Stimulated activated CD4-positive, alpha-beta T cell treated with anti-CD3 and anti-CD28 coated beads, Interleukin-12 subunit alpha, Interleukin-12 subunit beta, amount 100 ng/mL, for 24 hours (primary cell): ENCODE measurements at places on chromosomes 3 and 15.

GRCh38 chr3:83039422-83039821 is 1278.0 kb upstream of the GBE1 start:
- no peak for DNase-seq

- DNase-seq, result no peak
These were observed 169.5 kb downstream of the PLD1 start for GRCh38 chr3:171640520-171641412.

GRCh38 chr3:127738192-127738840 is 65.6 kb downstream of the ABTB1 start:
- DNase-seq, result no peak

- DNase-seq, result no peak
These were observed 141.5 kb downstream of the USP13 start for GRCh38 chr3:179794355-179794754.

GRCh38 chr3:4546346-4547178 is 53.4 kb downstream of the ITPR1 start:
- no peak for DNase-seq

DNA sequence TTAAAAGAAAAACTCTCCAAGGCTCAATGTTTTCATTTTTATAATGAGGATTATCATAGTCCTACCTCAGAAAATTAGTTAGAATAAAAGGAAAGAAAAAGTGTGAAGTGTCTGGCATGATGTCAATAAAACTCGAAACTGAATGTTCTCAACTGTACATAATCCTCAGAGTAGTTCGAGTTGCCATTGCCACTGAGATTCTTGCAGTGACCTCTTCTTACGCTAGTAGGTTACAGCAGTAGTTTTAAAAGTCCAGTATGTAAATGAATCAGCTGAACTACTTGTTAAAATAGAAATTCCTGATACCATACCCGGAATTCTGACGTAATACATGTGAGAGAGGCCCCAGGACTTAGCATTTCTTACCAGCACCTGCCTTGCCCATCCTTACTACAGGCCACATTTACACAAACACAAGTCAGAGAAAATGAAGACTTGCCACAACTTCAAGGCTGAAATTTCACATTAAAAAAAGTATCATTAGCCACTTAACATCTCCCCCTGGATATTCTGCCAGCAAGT is 502.6 kb downstream of the FGF12 start:
- DNase-seq, result no peak

GRCh38 chr3:101695779-101696372 is 9.4 kb upstream of the RPL24 start:
- no peak for DNase-seq

- DNase-seq, result no peak
These were observed 1013.6 kb downstream of the ROBO1 start for GRCh38 chr3:78754066-78754743.

DNA sequence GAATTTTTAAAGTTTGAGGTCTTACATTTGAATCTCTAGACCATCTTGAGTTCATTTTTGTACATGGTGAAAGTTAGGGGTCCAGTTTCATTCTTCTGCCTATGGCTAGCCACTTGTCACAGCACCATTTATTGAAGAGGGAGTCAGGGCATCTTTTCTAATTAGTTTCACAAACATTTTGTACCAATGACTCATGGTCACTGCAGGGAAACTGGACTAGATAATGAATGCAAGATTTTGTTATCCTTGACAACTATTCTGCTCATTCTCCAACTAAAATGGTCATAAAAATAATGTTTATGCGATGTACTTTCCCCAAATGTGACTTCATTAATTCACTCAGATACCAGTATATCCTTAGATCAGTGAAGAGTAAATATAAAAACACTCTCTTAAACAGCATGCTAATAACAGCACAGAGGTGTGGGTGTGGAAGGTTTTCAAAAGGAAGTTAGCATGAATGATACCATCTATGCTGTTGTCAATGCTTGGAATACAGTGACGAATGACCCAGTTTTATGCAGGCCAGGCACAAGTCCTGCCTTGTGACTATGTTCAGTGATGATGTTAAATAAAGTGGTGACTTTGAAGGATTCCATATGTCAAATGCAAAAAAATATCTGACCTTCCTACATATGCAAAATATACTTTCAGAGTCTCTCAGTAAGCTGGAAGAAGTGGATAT is 314.9 kb upstream of the TMCO5A start:
- no peak for DNase-seq

DNA sequence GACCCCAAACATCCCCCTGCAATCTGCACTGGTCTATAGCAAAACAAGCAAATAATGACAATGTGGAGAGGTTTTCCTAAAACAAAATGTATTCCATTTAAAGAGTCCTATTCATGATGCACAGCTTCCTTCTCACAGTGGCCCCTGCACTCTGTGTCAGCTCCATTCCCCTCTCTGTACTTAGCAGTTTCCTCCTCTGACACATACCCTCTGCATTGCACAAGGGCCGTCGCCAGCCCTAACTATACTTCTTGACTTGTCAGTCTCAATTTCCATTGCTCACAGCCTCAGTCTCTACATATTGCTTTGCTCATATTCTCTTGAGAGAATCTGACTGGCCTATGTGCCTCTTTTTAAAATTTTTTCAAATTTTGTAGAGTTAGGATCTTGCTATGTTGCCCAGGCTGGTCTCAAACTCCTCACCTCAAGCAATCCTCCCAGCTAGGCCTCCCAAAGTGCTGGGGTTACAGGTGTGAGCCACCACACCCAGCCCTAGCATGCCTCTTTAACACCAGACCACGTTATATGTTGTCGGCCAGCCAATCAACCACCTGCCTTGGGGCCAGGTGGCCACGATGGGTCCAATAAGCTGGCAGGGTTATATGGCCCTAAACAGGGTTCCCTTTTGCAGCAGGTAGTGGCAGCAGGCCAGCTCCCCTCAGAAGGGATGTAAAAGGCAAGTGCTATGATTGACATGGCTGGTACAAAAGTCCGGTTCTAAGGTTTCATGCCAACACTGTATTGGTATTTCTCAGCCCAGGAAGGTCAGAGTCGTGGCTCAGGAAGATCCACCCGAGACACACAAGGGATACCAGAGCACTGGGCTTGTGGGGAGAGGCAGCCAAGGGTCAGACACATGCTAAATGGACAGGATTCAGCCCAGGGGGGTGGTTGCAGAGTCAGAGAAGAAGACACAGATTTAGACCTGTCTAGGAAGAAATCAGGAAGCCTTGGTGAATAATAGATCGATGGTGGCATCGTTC is 59.0 kb upstream of the SMAD3 start:
- DNase-seq, result no peak

DNA sequence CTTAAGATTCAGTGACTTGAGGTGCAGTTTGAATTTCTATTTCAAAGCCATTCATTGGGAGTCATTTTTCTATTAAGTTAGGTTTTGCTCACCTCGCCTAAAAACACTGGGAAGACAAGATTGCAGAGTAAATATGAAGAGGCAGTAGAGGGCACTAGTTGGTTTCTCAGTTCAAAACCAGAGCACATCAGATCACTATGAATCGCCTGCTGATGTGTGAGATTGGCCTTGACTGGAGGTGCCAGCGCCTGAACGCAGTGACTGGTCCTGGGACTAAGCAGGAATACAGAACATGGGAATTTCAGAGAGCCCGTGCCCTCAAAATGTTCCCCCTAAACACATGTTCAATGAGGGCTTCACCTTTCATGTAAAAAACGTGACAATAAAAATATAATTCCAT is 229.0 kb downstream of the ITPR1 start:
- no peak for DNase-seq

DNA sequence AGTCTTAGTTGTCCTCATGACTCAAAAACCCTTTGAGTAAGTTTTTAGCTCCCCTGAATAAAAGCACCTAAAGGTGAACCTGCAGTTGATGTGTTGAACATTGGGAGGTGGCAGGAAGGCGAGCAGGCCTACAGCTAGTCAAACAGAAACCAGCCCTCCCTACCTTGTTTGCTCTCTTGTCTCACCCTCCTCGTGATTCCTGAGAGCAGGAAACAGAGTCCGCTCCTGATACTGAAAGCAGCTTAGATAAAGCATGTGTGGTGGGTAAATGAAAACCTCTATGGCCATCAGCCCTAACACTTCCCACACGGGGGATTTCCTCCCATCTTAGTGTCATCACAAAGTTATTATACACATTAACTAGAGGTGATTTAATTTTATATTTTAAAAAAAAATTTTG is 21.8 kb upstream of the CLDN18 start:
- DNase-seq, result no peak

DNA sequence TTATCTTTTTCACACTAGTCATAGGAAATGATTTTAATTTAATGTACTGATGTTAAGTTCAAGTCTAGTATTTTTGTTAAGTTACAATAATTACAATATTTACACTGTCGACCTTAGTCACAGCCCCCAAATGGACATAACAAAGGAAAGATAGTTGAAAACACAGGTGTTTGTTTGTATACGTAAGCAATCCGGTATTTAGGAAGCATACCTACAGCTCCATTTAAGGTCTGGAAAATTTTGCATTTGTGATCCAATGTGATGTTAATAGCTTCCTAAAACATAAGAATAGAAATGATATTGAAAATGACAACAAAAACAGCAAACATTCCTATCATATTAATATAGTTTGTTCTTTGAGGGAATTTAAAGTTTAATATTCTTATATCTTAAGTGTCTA is 56.9 kb downstream of the PLOD2 start:
- DNase-seq, result no peak

- DNase-seq, result peak; percentile 18
These were observed 99.5 kb upstream of the FAM98B start for GRCh38 chr15:38354315-38354929.

GRCh38 chr15:88658070-88658965 is 19.5 kb downstream of the ISG20 start:
- no peak for DNase-seq

DNA sequence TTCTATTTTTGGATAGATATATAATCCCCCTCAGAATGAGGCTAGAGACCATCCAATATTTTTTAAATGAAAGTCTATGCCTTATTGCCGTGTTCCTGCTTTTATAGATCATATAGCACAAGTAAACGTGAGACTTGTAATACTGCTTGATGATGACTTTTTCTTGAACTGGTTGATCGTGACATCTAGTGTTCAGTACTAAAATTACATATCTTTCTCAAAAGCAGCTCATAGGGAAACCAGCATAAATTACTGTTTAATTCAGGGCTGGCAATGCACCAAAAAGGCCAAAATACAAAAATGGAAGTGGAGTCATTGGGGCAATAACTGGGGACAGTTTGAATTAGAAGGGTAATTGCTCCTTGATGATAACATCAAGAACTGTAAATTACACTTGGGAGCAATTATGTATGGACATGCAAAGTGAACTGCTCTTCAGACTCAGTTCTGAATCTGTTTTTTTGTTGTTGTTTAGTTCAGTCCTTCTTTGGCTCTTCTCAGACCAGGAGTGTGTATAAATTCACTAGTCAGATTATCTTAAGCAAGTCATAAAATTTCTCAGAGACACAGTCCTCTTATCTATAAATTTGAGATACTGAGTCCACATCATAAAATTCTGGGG is 325.3 kb downstream of the THSD4 start:
- DNase-seq, result no peak

DNA sequence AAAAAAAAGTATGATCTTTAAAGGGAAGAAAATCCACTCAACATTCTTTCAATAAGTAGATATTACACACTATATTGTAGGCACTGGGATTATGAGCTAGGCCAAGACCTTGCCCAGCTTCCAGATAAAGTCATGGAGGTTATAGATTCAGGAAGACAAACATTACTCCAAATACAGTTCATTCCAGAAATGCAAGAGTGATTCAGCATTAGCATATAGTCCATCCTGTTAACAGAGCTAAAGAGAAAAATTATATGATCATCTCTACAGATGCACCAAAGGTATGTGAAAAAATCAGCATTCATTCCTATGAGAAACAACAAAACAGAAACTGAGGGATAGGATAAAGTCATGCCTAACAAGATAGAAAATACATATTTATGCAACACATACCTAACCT is 42.1 kb upstream of the NSMCE3 start:
- DNase-seq, result no peak

DNA sequence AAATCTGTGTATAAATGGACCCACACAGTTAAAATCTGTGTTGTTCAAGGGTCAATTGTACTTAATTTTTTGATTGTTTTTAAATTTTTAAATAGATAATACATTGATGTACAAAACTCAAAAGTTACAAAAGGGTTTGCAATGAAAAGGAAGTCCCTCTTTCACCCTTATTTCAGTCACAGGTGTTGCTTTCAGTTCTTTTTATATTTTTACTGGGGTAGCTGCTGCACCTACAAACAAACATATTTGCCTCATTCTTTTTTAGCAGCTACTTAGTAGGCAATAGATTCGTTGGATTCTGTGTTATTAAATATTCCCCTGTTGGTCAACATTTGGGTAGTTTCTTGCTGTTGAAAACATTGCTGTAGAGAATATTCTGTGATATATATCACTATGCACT is 44.4 kb downstream of the PIAS1 start:
- DNase-seq, result no peak

- no peak for DNase-seq
These were observed 8.4 kb downstream of the MORC1 start for GRCh38 chr3:109109574-109109973.

DNA sequence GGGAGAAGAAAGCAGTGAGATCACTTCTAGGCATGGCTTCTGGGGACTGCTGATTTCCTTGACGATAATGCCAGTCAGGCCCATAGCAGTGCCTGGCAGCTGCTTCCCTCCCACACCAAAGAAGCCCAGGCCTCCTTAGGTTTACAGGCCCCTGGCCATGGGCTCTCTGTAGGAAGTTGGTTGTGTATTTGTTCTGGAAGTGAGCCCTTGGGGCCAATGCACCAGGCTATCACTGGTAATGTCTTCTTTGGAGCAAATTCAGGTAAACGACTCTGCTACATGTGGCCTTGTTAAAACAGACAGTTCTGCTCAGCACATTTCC is 89.3 kb downstream of the CCNL1 start:
- DNase-seq, result no peak

DNA sequence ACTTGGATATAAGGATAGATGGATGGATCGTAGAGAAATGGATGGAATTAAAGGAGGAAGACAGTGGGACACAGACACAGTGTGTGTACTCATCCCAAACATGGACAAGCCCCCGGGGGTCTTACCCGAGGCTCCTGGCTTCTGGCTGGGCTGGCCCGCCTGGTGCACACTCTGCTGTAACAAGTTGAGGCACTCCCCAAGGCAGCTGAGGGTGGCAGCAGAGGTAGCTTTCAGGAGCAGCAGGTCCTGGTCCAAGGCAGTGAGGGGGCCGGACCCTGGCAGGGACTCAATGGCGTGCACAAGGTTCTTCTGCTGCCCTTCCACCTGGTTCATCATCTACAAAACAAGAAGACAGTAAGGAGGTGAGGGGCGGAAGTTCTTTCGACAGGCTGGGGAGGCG is 215.1 kb downstream of the STT3B start:
- DNase-seq, result no peak

DNA sequence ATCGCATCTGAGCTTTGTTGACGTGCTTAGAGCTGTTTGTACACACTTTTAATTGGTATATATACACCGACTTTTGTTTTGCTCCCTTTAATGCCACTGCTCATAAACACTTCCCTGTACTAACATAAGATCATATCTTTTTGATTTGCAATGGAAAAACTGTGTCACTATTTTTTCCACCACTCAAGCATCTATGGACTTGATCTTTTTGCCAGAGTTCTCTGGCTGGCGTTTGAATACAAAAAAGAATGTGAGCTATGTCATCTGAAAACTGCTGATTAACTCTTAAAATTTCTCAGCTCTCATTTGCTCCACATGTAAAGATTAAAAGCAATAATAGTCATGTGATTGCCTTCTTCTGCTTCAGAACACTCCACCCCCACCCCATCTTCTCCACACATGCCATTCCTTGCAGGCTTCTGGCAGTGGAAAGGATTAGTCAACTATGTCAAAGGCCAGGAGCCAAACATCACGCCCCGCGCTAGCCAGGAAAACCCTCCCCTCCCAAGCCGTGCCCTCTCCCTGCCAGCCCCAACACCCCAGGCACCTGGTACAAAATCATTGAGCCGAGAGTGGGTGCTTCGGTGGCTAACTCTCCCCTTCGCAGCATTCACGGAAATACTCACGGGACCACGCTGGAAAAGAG is 123.4 kb upstream of the MEF2A start:
- DNase-seq, result no peak
